A549 treated with AZD2906 at 1 μM for 4 hours (cell line): ENCODE measurements at places on chromosomes 3 and 15. TPM values are rescaled to one million over a fixed set of nuclear protein-coding genes. Genes with fewer than 3 reads are reported as not detected.

Gene LRRC34
- not detected in 5 replicates for total RNA-seq

Gene ETFA
- total RNA-seq, result 229 to 259 TPM (median 253 TPM) in 5 replicates

Gene CHRNA5
- total RNA-seq, result 29.1 to 30.2 TPM (median 29.3 TPM) in 5 replicates

Gene PPP2R3A
- total RNA-seq, result 1.4 to 2.9 TPM (median 1.8 TPM) in 5 replicates

Gene PLCH1
- total RNA-seq, result 0.72 to 0.92 TPM (median 0.85 TPM) in 5 replicates

Gene ZNF592
- 16.3 to 20.3 TPM (median 19.9 TPM) in 5 replicates for total RNA-seq

Gene DPPA2
- total RNA-seq, result not detected in 5 replicates

Gene PYGO1
- 5.9 to 8.2 TPM (median 6.5 TPM) in 5 replicates for total RNA-seq

Gene CSTA
- total RNA-seq, result 0.81 to 1.1 TPM (median 0.86 TPM) in 5 replicates

Gene DNASE1L3
- total RNA-seq, result 0.05 to 0.11 TPM (median 0.10 TPM) in 4 of 5 replicates, not detected in the other

Gene P3H2
- total RNA-seq, result 31.8 to 47.5 TPM (median 39.7 TPM) in 5 replicates

Gene PPCDC
- total RNA-seq, result 16.8 to 22.7 TPM (median 19.0 TPM) in 5 replicates
